Glomerular endothelial cell (primary cell): ENCODE measurements at places on chromosomes 5 and 9. TPM values are rescaled to one million over a fixed set of nuclear protein-coding genes. Genes with fewer than 3 reads are reported as not detected.

DNA sequence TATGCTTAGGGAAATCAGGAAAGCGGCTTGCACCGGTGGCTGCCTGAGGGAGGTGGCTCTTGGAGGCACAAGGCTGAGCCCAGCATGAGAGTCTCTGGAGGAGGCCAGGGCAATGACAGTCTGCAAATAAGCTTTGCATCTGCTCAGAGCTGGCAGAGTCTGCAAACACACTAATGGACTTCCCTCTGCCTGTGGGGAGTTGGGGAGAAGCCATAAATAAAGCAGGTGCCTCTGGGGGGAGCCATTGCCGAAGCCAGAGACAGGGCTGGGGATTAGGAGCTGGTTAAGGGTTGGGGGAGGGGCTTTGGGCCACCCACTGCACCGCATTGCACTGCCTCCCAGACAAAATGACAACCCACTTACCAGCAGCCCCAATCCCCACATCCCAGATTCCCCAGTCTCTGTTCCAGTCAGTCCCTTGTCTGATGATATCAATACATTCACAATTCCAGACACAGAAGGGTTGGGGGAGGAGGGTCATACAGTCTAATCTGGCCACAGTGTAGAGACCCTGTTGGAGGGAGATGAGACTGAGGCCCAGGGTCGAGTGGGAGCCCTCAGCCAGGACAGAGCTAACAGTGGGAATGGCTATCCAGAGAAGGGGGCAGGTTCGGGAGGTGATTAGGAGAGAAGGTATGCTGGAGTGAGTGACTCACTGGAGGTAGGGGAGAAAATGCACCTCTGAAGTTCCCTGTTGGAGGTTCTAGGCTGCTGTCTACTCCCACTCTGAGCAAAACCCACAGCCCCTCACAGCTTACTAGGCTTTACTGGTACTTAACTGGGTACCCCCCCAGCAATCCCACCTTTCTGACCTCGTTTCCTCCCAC is 53.7 kb downstream of the PAX5 start:
- DNase-seq: no peak

- DNase-seq: no peak
These were observed 104.5 kb upstream of the LHFPL2 start for GRCh38 chr5:78753093-78753531.

DNA sequence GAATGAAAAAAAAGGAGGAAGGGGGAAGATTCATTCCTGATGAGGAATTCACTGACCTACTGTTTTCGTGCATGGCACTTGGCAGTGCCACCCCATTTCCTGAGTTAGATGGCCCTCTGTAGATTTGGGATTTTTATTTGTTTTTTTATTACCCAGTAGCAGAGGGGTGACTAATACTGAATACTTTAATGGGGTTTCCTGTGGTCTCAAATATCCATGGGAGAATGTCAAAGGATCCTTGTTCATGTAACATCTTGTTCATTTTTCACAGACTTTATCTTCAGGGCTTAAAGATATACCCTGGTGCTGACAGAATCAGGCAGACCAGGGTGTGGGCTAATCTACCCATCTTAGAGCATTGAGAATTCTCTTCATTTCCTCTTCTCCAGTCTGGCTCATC is 93.0 kb downstream of the MAMDC2 start:
- no peak for DNase-seq

Gene PGM5
- total RNA-seq: 1.4 and 3.3 TPM in 2 replicates

Gene UBE2QL1
- not detected in 2 replicates for total RNA-seq

- no peak for DNase-seq
These were observed 3.2 kb upstream of the TENT4A start for GRCh38 chr5:6710070-6710469.

Gene SLC36A2
- not detected in 2 replicates for total RNA-seq

Gene EXOSC3
- 26.8 and 26.9 TPM in 2 replicates for total RNA-seq

Gene NDOR1
- total RNA-seq: 10.3 and 12.8 TPM in 2 replicates

DNA sequence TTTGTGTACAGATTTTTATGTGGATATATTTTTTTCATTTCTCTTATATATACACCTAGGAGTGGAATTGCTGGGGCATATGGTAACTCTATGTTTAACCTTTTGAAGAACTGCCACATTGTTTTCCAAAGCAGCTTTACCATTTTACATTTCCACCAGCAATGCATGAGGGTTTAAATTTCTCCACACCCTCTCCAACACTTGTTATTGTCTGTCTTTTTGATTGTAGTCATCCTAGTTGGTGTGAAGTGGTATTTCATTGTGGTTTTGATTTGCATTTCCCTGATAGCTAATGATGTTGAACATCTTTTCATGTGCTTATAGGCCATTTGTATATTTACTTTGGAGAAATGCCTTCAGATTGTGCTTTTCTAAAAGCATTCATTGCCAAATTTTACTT is 39.1 kb downstream of the YTHDC2 start:
- DNase-seq: no peak

DNA sequence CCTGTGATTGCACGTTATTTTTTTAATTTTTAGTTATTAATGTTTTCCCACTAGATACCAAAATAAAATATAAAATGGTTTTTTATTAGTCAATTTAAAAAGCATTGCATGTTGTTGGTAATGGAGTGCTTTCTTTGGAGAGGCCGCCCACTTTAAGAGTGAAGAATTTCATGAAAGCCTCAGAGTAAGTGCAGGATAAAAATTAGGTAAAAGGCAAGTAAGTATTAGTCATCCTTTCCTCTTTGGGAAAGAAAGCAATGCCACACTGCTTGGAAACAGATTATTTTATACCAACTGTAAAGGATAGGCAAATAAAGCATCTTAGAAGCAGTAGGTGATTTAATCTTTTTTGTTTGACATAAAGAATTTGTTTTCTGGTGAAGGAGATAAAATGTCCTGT is 62.9 kb downstream of the HSD17B4 start:
- DNase-seq: no peak

GRCh38 chr9:134421888-134422287 is 95.6 kb downstream of the RXRA start:
- no peak for DNase-seq

Gene PRDM9
- total RNA-seq: not detected in 2 replicates

Gene DMGDH
- 1.1 TPM in 1 of 2 replicates, not detected in the other for total RNA-seq

- DNase-seq: no peak
These were observed 62.5 kb upstream of the PSD2 start for GRCh38 chr5:139733010-139733688.

Gene REEP2
- total RNA-seq: 7.6 and 13.5 TPM in 2 replicates

GRCh38 chr5:26942481-26942880 is 95.9 kb downstream of the CDH9 start:
- DNase-seq: no peak

GRCh38 chr9:128840524-128840923 is 10.9 kb upstream of the SPOUT1 start:
- DNase-seq: no peak

Gene DRD1
- not detected in 2 replicates for total RNA-seq

Gene PLPP7
- total RNA-seq: 3.3 and 4.4 TPM in 2 replicates

DNA sequence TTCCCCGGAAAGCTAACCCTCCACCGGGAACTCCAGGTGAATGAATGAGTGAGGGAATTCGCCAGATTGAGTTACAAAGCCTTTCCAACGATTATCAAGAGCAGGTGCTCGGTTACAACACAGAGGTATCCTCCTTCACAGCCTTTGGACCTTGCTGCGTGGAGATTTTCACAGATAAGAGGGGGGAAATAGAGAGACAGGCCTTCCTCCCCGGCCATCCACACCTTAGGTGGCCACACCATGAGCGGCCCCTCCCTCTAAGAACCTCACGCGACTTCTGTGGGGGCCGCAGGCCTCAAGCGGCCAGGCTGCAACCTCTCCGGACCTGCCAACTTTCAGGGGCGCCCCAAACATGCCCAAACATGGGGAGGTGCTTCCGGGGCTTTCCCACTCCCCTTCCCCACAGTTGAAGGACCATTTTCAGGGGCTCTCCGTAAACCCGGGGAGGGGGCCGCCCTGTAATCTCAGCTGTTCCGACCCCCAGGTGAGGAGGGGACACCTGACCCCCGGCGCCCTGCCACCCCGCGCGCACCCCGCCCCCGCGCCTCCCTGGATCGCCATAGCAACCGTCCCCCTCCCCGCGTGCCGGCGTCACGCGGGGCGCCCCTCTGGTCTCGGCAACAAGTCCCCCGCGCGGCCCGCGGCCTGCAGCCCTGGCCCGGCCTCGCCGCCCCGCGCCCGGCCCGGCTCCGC is 603 bp downstream of the DENND1A start:
- no peak for DNase-seq

DNA sequence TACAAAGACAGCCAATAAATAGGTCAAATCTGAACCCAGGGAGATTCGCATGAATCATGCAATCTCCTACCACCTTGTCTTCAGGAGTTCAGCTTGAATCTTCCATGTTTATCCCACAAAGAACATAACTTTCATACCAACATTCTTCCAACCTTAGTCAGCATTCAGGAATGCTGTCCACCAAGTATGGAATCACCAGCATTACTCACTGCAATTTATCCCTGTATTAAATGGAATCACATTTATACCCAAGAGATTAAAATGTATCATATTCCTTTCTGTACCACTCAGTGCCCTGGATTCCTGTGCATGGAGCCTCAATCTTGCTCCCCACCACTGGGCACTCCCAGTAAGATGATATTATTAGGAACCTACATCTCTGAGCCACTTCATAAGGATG is 162.6 kb downstream of the GLIS3 start:
- peak; percentile 88 for DNase-seq

Gene FAM78A
- total RNA-seq: 8.2 and 25.2 TPM in 2 replicates
